ENCODE measurements at places on chromosomes 5 and 9. TPM values are rescaled to one million over a fixed set of nuclear protein-coding genes. Genes with fewer than 3 reads are reported as not detected.

The REEP5 gene
- 53.6 TPM for total RNA-seq

DNA sequence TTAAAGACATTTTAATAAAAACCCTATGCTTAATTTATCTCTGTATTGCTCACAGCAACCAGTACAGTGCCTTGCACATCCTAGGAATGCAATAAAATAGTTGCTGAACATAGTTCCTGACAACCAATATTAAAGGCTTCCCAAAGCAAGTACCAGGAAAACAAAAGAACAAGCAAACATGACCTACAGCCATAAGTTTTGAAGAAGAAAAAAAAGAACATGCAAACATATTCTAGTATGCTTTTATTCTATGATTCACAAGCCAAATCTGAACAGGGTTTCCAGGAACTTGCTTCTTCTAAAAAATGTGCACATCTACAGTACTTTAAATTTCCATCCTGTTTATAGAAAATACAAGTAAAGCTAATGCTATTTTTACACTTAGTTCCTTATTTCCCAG is 4.5 kb downstream of the CEMIP2 start:
- no peaks in the 10 kb centered on the region for H3K36me3 ChIP-seq
- peak overlapping the region; percentile 38 for H3K27ac ChIP-seq
- no peak for DNase-seq
- H3K27me3 ChIP-seq, result no peaks in the 10 kb centered on the region
- H3K4me1 ChIP-seq, result peaks cover 71% of the 10 kb centered on the region
- peak overlapping the region; percentile 20 for H3K4me3 ChIP-seq

The IL9 gene
- not detected for total RNA-seq

The PCDHGA6 gene
- 0.17 TPM for total RNA-seq

- no peak for DNase-seq
- H3K4me3 ChIP-seq, result no peak overlapping the region
- no peak overlapping the region for H3K27ac ChIP-seq
- 0 out of 2 replicates have a peak, but pooled peaks cover 10% of the 10 kb centered on the region for H3K36me3 ChIP-seq
- no peaks in the 10 kb centered on the region for H3K27me3 ChIP-seq
Observed at GRCh38 chr9:104905931-104906330, 22.0 kb downstream of the ABCA1 start.

GRCh38 chr9:108813951-108814601 is 41.7 kb downstream of the ACTL7B start:
- H3K36me3 ChIP-seq, result no peaks in the 10 kb centered on the region
- DNase-seq, result peak; percentile 90
- peaks cover 20% of the 10 kb centered on the region for H3K4me1 ChIP-seq
- no peak overlapping the region for H3K4me3 ChIP-seq

GRCh38 chr5:178113841-178114324 is 551 bp downstream of the N4BP3 start:
- no peak for DNase-seq
- H3K27ac ChIP-seq, result no peak overlapping the region
- H3K36me3 ChIP-seq, result no peaks in the 10 kb centered on the region
- peaks cover 36% of the 10 kb centered on the region for H3K4me1 ChIP-seq
- peak overlapping the region; percentile 65 for H3K4me3 ChIP-seq
- H3K27me3 ChIP-seq, result no peaks in the 10 kb centered on the region

GRCh38 chr5:36659411-36659810 is 53.0 kb downstream of the SLC1A3 start:
- peaks cover 26% of the 10 kb centered on the region for H3K36me3 ChIP-seq
- DNase-seq, result peak; percentile 30
- peaks cover 74% of the 10 kb centered on the region for H3K4me1 ChIP-seq
- no peak overlapping the region for H3K4me3 ChIP-seq

The IGIP gene
- 7.5 TPM for total RNA-seq

- no peaks in the 10 kb centered on the region for H3K27me3 ChIP-seq
- H3K4me1 ChIP-seq, result peaks cover 24% of the 10 kb centered on the region
- peak overlapping the region; percentile 78 for H3K27ac ChIP-seq
- DNase-seq, result peak; percentile 98
- H3K36me3 ChIP-seq, result no peaks in the 10 kb centered on the region
Observed at GRCh38 chr5:66209350-66209749, 65.2 kb downstream of the SREK1 start.

- no peaks in the 10 kb centered on the region for H3K36me3 ChIP-seq
- H3K4me3 ChIP-seq, result no peak overlapping the region
- H3K4me1 ChIP-seq, result peaks cover 22% of the 10 kb centered on the region
- no peaks in the 10 kb centered on the region for H3K27me3 ChIP-seq
- DNase-seq, result peak; percentile 94
Observed at GRCh38 chr5:91787718-91788117, 404.6 kb upstream of the ARRDC3 start.

The ZDHHC11B gene
- total RNA-seq, result not detected

DNA sequence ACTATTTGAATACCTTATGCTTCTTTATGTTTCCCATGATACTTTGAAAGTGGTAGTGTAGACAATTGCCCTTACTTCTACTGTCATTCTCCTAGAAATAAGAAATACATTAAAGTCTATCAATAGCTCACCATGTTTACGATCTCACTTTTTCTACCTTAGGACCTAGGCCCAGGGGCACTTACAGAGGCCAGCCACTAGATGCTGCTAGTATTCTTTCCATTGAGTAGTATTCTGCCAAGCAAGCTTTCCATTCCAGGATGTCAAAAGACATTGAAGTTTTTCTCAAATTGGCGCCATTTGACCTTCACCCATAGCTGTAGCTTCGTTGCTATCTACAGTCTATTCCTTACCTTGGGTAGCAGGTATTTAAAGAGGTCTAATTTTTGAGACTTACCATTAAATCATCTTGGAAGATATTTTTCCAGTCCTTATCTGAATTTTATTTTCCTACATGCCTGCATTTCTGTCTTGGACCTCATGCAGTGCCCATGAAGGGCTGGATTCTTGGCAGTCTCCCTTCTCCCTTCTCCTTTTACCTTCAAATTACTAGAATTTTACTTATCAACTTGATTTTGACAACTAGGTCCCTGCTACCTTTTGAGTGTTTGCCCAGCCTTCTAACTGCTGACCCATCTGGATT is 246.0 kb upstream of the NUDT12 start:
- H3K4me3 ChIP-seq, result no peak overlapping the region
- H3K27ac ChIP-seq, result no peak overlapping the region
- H3K36me3 ChIP-seq, result no peaks in the 10 kb centered on the region

The HTR4 gene
- not detected for total RNA-seq

DNA sequence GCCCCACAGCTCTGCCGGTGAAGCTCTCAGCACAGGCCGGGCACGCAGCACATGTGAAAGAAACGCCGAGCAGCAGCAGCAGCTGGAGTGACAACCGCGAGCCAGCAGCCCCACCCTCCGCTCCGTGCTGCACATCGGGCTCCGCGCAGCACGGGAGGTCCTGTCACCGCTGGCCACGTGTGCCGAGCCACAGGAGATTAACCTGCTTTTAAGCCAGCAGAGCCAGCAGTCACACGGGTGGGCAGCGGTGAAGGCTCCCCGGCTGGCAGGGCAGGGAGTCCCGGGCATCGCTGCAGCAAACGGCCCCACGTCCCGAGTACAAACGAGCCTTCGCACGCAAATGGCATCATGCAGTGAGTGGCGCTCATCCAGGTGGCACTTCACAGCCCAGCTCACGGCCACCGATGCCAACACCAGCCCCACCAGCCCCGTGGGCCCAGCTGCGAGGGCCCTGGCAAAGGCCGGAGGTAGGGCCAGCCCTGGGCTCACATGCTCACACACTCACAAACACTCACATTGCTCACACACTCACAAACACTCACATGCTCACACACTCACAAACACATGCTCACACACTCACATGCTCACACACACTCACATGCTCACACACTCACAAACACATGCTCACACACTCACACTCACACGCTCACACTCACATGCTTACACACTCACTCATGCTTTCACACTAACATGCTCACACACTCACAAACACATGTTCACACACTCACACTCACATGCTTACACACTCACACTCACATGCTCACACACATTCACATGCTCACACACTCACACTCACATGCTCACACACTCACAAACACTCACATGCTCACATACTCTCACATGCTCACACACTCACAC is 11.1 kb downstream of the CCDC187 start:
- peaks cover 3% of the 10 kb centered on the region for H3K27me3 ChIP-seq
- DNase-seq, result no peak
- H3K36me3 ChIP-seq, result no peaks in the 10 kb centered on the region
- H3K4me1 ChIP-seq, result peaks cover 10% of the 10 kb centered on the region
- no peak overlapping the region for H3K27ac ChIP-seq

The GLIPR2 gene
- 3.9 TPM for total RNA-seq

GRCh38 chr5:171401167-171401947 is 13.7 kb downstream of the NPM1 start:
- H3K36me3 ChIP-seq, result peaks cover 55% of the 10 kb centered on the region
- H3K27ac ChIP-seq, result no peak overlapping the region
- H3K4me3 ChIP-seq, result no peak overlapping the region
- H3K4me1 ChIP-seq, result peaks cover 10% of the 10 kb centered on the region
- no peak for DNase-seq
- H3K27me3 ChIP-seq, result no peaks in the 10 kb centered on the region

- DNase-seq, result no peak
- H3K4me1 ChIP-seq, result no peaks in the 10 kb centered on the region
- no peak overlapping the region for H3K4me3 ChIP-seq
- no peak overlapping the region for H3K27ac ChIP-seq
Observed at GRCh38 chr5:81579262-81579924, 171.5 kb downstream of the SSBP2 start.

Data from PC-9 (cell line).